Thoracic aorta endothelial cell (primary cell): ENCODE measurements at places on chromosomes 11 and 22. TPM values are rescaled to one million over a fixed set of nuclear protein-coding genes. Genes with fewer than 3 reads are reported as not detected.

The BIK gene
- total RNA-seq, result 0.27 and 0.86 TPM in 2 replicates

The KCNQ1 gene
- under 0.01 and 0.14 TPM in 2 replicates for total RNA-seq

The DERL3 gene
- 0.66 and 0.93 TPM in 2 replicates for total RNA-seq

The MS4A7 gene
- not detected in 2 replicates for total RNA-seq

The RAD9A gene
- total RNA-seq, result 4.4 and 6.7 TPM in 2 replicates

The LRRC32 gene
- total RNA-seq, result 15.4 and 36.3 TPM in 2 replicates

The WNT11 gene
- not detected in 2 replicates for total RNA-seq

The OR51I1 gene
- total RNA-seq, result not detected in 2 replicates

The MMP27 gene
- not detected in 2 replicates for total RNA-seq

The OR51B5 gene
- total RNA-seq, result not detected in 2 replicates

The ETS1 gene
- 96.7 and 108 TPM in 2 replicates for total RNA-seq

The MS4A6A gene
- 0.40 and 0.65 TPM in 2 replicates for total RNA-seq

The MMP7 gene
- total RNA-seq, result 0.57 TPM in 1 of 2 replicates, not detected in the other

The LARGE2 gene
- not detected in 2 replicates for total RNA-seq

The DUSP8 gene
- 0.40 and 1.3 TPM in 2 replicates for total RNA-seq
